Left ventricle myocardium superior (tissue), 1 donor: ENCODE measurements at places on chromosomes 7 and 10. TPM values are rescaled to one million over a fixed set of nuclear protein-coding genes. Genes with fewer than 3 reads are reported as not detected.

Gene NRBF2
- 8.5 TPM for total RNA-seq

Gene C10orf67
- total RNA-seq: 0.62 TPM

Gene RBP3
- not detected for total RNA-seq

Gene GPR85
- 0.69 TPM for total RNA-seq

Gene KLF14
- total RNA-seq: 0.07 TPM

Gene SNCG
- 21.2 TPM for total RNA-seq

Gene KNDC1
- 0.20 TPM for total RNA-seq

Gene DENND2A
- total RNA-seq: 14.4 TPM
